ENCODE measurements at places on chromosomes 1 and 21. TPM values are rescaled to one million over a fixed set of nuclear protein-coding genes. Genes with fewer than 3 reads are reported as not detected.

Gene EPHA8
- not detected for total RNA-seq

Gene KANK4
- total RNA-seq = not detected

Gene GSTM5
- not detected for total RNA-seq

Gene AIRE
- total RNA-seq = not detected

Gene NIT1
- total RNA-seq = 38.3 TPM

Gene AADACL4
- not detected for total RNA-seq

Gene LCE7A
- not detected for total RNA-seq

Gene CHODL
- not detected for total RNA-seq

Gene ILDR2
- 5.4 TPM for total RNA-seq

Gene SNX7
- total RNA-seq = not detected

Gene EBNA1BP2
- total RNA-seq = 31.7 TPM

Gene GCSAML
- not detected for total RNA-seq

Gene TAS1R1
- not detected for total RNA-seq

Gene SPATA17
- not detected for total RNA-seq

Gene F13B
- total RNA-seq = not detected

Gene FMO4
- total RNA-seq = 1.5 TPM

Gene TBX19
- 1.6 TPM for total RNA-seq

Gene E2F2
- 54.5 TPM for total RNA-seq

Gene TMEM81
- 3.1 TPM for total RNA-seq

Gene TRIM67
- not detected for total RNA-seq

Gene FMN2
- not detected for total RNA-seq

Gene SMPDL3B
- total RNA-seq = 1.0 TPM

Gene DAB1
- total RNA-seq = 2.0 TPM

Gene MAGI3
- 9.8 TPM for total RNA-seq

Gene TNFAIP8L2
- total RNA-seq = 41.8 TPM

Gene FAM72C
- total RNA-seq = 7.3 TPM

Gene TCP10L
- 0.38 TPM for total RNA-seq

Gene NTMT2
- not detected for total RNA-seq

Gene GBP5
- 330 TPM for total RNA-seq

Gene KLHL21
- 24.5 TPM for total RNA-seq

Gene PI4KB
- 65.2 TPM for total RNA-seq

Gene PEA15
- total RNA-seq = 33.6 TPM

Gene RIMKLA
- total RNA-seq = 2.0 TPM

Gene BCAR3
- total RNA-seq = 0.70 TPM

Gene LCK
- total RNA-seq = 441 TPM

Gene RGS8
- not detected for total RNA-seq

Gene FLG2
- total RNA-seq = not detected

Gene RAP1GAP
- 0.55 TPM for total RNA-seq

Gene ZNF648
- total RNA-seq = not detected

Gene RORC
- total RNA-seq = 0.76 TPM

Gene RNF186
- not detected for total RNA-seq

Gene ENAH
- not detected for total RNA-seq

Gene CDC42BPA
- 0.55 TPM for total RNA-seq

All from activated naive CD4-positive, alpha-beta T cell treated with anti-CD3 and anti-CD28 coated beads, Interleukin-2, amount 10 ng/mL, durations not matched to agents 5 hours and 36 hours (primary cell).